ENCODE measurements at places on chromosomes 6 and 20.

- DNase-seq = no peak
These were observed 55.2 kb downstream of the EFHC1 start for GRCh38 chr6:52475307-52475706.

DNA sequence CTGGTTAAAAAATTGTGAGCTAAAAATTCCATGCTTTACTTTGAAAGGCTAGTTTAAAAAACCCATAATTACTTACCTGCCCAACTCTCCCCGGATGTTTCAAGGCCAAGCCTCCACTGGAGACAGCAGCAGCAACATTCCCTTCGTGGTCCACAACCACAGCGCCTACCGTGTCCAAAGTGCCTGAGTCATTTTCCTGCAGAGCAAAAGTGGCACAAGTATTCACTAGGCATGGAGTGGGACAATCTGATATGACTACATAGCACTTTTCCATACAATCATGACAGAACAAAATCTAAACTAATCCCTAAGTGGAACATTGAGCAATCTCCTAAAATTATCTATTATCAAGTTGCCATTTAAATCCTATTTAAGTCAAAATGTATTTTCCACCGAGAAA, 104.8 kb downstream of the TASP1 start:
- no peak for DNase-seq

DNA sequence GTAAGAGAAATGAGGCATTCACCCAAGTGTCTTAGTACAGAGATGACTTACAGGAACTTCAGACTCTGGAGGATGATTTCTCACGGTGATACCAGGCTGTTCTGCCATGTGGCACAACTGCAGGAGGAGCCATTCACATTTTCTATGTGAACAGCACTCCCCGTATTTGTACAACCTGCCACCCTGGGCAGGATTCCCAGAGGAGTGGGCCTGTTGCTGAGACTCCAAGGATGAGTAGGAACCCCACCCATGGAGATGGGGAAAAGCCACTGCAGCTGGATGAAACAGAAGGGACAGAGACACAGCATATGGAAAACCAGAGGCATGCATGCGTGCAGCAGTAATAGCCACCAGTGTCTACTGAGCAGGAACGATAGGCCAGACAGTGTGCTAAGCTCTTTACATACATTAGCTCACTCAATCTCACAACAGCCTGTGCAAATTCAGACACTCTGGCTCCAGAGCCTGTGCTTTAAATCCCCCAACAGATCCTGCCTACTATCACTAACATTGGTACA, 48.0 kb upstream of the PTPRT start:
- DNase-seq = no peak

DNA sequence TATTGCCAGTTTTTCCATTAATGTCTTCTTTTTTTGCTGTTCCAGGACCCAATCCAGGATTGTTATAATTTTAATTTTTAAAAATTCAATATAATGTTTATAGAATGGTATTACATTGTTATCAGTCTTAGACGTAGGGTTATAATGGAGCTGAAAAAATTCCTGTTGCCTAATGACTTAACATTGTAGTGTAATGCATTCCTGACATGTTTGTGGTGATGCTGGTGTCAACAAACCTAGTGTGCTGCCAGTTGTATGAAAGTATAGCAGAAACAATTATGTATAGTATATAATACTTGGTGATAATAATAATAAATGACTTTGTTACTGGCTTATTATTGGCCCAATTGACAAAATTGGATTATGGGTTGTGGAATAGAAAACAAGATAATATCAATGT, 30.4 kb downstream of the KIZ start:
- DNase-seq = no peak

- DNase-seq = no peak
These were observed 1075.5 kb downstream of the KHDRBS2 start for GRCh38 chr6:61210549-61210948.

DNA sequence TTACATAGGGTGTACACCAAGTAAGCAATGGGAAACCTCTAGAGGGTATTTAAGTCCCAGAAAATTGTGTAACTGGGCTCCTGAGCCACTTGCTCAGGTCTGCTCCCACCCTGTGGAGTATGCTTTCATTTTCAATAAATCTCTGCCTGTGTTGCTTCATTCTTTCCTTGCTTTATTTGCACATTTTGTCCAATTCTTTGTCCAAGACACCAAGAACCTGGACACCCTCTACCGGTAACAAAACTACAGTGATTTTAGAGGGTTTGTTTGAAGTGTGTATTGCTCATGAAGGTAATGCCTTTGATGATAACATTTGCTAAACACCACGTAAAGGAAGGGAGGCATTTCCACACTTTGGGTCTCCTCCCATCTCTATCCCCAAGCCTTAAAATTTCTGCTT, 46.2 kb downstream of the MYB start:
- no peak for DNase-seq

DNA sequence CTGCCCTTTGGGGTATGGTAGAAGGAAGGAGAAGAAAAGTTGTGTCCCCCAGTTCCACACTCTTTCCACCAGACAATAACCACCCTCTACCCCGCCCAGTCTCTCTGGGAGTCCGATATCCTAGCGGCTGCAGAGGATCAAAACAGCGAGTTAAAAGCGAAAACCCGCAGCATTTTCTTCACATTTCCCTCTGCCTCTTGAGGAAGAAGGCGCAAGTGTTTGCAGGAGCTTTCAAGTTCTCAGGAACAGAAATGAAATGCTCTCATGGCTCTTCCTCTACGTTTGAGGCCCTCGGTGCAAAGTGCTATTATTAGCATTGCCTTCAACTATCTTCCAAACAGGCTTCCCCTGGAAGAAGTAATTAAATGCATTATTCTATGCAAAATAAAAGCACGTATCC, 52.2 kb upstream of the CCDC167 start:
- DNase-seq = no peak

DNA sequence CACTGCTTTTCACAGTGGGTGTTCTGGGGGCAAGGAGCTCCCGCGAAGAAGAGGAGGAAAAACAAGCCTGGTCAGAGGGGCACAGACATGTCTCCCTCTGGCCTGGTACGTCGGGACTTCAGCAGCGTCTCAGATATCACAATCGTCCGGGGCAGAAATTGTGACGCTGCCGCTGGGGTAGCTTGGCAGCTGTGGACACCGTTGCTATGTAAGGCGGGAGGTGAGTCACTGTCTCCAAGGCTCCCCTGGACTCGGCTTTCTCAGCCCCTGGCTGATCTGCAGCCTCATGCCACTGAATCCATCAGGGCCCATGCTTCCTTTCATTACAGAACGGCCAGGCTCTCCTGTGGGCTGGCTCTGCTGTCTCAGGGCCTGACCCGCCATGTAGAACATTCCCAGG, 98.7 kb downstream of the SULF2 start:
- DNase-seq = no peak

DNA sequence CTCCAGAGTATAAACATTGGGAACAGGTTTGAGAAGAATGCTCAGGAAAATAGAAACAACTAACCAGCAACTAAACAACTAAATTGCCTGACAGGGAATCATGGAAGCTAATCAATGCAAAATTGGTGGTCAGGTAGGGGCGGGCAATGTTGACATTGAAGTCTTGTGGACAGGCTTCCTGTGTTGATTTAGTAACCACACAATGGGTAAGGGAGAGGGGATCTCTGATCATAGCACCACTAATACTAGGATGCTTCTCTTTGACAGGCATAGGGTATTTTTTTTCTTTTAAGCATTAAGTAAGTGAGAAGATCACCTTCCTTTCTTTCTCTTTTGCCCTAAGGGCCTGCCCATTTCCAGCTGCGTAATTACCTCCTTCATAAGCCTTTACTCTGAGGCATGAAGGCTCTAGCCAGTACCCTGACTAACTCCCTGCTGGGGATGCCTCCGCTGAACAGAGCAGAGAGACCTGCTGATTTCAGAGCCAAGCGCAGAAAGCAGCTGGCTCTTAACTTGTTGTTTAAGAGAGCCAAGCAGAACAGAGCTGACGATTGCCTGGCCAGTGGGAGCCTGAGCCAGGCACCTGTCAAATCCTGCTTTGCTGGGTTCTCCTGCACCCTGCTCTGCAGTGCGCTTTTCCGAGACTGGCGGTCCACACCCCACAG, 118.7 kb downstream of the BMP2 start:
- DNase-seq = no peak

GRCh38 chr6:12286373-12287110, 3.6 kb upstream of the EDN1 start:
- no peak for DNase-seq

DNA sequence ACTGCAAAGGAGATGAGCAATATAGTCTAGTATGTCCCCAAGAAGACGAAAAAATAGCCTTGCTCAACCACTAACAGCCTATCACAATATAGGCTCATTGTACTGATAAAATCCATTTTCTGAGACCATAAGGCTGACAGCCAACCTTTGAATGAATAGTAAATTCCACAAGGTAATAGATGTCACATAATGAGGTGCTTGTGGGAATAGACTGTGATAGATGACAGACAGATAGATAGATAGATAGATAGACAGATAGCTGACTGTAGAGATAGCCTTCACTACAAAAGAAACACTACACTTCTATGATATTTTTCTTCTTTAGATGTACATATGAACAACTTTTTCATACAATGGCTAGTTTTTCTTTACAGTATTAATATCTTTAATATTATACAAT, 760.3 kb upstream of the NRSN1 start:
- DNase-seq = no peak

DNA sequence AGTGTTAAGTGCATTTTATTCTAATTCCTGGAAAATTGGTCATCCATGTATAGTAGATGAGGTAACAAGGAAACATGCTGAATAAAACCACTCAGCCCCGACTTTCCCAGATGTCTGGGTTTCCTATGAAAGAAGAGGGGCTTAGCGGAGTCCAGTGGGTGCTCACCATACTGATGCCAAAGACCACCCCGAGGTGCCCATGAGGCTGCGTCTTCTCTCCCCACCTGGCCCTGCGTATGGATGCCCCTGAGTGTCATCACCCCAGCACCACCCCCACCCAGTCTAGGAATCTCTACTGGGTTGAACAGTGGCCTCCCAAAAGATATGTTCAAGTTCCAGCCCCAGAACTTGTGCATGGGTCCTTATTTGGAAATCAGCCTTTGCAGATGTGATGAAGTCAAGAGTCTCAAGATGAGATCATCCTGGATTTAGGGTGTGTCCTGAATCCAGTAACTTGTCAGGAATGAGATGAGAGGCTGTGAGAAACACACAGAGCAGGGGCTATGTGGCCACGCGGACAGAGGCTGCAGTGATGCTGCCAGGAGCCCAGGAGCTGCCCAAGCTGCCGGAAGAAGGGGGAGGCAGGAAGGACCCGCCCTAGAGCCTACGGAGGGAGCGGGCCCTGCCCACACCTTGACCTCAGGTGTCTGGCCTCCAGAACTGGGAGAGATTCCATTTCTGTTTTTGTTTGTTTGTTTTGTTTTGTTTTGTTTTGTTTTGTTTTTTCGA, 124.6 kb upstream of the CDH4 start:
- no peak for DNase-seq

- no peak for DNase-seq
These were observed 15.9 kb downstream of the GLYATL3 start for GRCh38 chr6:49515485-49516146.

GRCh38 chr6:4066029-4066755, 12.7 kb downstream of the FAM217A start:
- DNase-seq = no peak

- DNase-seq = no peak
These were observed 99.8 kb downstream of the TBC1D7 start for GRCh38 chr6:13228264-13229204.

DNA sequence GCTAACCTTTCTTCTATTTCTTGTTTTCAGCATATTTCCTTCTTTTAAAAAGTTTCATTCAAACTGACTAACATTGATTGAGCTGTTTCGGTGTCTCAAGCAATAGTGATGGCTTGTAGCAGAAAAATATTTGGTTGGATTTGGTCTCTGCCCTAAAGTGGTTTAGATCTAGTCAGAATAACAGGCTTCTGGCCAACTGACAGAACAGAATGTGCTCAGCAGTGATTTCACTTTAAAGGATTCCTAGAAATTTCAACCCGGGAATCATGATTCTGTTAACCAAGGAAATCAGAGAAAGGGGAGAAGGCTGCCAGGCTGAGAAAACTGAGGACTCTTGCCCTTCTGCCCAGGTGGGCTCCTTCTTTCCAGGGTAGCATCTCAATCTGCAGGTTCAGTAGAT, 16.6 kb upstream of the GSTA1 start:
- no peak for DNase-seq

DNA sequence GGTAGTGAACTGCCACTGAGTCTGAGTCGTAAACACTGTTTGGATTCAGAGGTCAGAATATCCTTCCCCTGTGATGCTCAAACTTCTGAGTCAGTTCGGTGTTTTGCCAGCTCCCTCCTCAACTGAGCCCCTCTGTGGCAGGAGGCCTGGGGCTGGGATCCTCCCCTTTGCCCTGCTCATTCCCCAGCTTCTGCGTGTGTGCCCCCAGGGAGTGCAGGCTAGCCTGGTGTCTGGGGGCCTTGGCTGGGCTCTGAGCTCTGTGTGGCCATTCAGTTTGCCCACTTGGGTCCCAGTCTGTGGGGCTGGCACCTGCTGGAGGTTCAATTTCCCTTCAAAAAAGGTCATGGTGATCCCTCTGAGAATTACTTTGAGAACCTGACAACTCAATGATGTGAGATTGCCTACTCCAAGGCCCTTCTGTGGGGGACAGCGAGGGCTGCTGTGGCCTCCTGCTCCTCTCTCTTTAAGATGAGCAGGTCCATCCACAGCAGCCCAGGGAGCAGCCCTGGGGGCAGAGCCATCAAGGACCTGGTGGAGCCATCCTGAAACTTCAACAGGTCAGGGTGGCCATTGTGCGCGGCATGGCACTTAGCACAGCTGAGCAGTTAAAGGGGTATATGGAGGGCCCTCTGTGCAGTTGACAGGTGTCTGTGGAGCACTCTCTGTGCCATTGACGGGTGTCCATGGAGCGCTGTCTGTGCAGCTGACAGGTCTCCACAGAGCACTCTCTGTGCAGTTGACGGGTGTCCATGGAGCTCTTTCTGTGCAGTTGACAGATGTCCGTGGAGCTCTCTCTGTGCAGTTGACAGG, 147.2 kb downstream of the SYCP2 start:
- no peak for DNase-seq

DNA sequence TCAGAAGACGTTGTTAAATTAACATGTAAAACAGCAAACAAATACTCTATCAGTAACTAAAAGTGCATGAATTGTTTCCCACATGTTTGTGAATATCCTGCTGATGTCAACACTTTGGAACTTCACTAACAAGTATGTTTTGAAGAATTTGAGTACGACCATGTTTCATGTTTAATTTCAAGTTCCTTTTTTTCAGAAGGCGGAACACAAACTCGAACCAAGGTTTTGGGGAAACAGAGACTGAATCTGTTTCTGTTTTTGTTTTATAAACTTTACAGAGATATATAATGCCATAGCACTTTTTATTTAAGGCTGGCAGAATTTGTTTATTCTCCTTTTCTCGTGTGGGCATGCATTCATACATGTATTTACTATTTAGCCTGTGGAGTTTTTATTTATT, 509.3 kb upstream of the CITED2 start:
- DNase-seq = no peak

Data from stimulated activated CD8-positive, alpha-beta memory T cell treated with anti-CD3 and anti-CD28 coated beads, Interleukin-7, amount 100 ng/mL, for 48 hours (primary cell).